Urinary bladder (tissue), 4 donors: ENCODE measurements at places on chromosomes 1 and 21. TPM values are rescaled to one million over a fixed set of nuclear protein-coding genes. Genes with fewer than 3 reads are reported as not detected.

Gene S100A3
- total RNA-seq = not detected

Gene COL18A1
- 60.7 TPM for total RNA-seq

Gene NECTIN4
- 12.2 TPM for total RNA-seq

Gene CACYBP
- 149 TPM for total RNA-seq

Gene IL12RB2
- total RNA-seq = 6.0 TPM

Gene TSTD1
- 23.1 TPM for total RNA-seq

Gene RUNX3
- 0.37 TPM for total RNA-seq

Gene TSPAN2
- total RNA-seq = 55.4 TPM

Gene OR2T29
- total RNA-seq = not detected

Gene S100A7
- total RNA-seq = not detected

Gene KCNN3
- total RNA-seq = 16.6 TPM

Gene HLX
- total RNA-seq = 12.9 TPM

Gene GBP5
- total RNA-seq = 0.95 TPM

Gene ATF3
- 20.2 TPM for total RNA-seq

Gene NR1I3
- total RNA-seq = not detected

Gene UBL4B
- not detected for total RNA-seq

Gene KLHDC7A
- 3.3 TPM for total RNA-seq
